Bronchial epithelial cell (primary cell): ENCODE measurements at places on chromosomes 6 and 20. TPM values are rescaled to one million over a fixed set of nuclear protein-coding genes. Genes with fewer than 3 reads are reported as not detected.

BEND6 gene
- 0.53 and 1.3 TPM in 2 replicates for total RNA-seq

HNF4A gene
- total RNA-seq = not detected in 2 replicates

CRISP3 gene
- under 0.01 and 2.4 TPM in 2 replicates for total RNA-seq

- no peak for DNase-seq
Measured at GRCh38 chr20:8265588-8265987, 133.5 kb downstream of the PLCB1 start.

DNA sequence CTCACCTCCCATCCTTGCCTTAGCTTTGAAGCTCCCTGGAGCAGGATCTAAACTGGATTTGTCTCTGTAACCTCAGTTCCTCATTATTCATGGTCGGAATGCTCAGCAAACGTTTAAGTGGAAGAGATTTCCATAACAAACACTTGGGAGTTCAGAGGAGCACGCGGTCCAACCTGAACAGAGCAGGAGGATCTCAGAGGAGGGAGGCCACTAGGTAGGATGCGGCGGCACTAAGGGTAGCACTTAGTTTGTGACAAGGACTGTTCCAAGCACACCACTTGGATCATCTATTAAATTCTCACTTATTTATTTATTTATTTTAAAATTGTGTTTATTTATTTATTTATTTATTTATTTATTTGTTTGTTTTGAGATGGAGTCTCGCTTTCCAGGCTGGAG is 13.3 kb upstream of the CCN5 start:
- no peak for DNase-seq

GRCh38 chr20:40339661-40340449 is 349.2 kb downstream of the MAFB start:
- peak; percentile 5 for DNase-seq

- no peak for DNase-seq
Measured at GRCh38 chr6:140059947-140060346, 685.5 kb upstream of the CITED2 start.

DNA sequence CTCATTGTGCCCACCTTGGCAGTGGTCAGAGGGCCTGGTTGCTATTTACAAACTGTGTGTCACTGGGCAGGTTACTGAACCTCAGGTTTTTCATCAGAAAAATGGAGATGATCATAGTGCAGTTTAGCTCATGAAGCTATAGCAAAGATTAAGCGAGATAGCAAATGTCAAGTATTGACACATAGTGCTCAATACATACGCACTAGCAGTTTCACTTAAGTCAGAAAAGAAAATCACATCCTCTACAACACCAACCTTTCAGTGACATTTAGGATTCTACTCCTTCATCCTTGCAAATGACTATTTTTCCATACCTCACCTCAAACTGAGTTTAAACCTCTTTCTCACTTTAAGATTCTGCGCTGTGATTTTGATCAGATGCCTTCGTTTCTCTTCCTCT is 16.2 kb downstream of the GPR63 start:
- DNase-seq = no peak

DNA sequence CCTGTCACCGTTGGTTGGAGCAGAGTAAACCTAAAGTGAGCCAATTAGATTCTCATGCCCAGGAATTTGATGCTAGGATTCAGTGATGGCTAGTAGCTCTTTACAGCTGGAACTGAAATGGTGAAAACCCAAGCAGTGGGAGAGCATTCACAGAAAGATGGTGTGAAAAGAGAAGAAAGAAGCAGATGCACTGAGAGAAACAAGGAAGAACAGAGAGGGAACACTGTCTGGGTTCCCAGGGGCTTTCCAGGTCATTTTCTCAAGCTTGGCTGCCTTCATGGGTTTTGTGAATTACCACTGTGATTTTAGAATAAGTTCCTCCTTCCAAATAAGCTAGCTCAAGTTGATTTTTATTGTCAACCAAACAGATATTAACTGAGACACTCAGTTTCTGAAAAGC is 104.1 kb upstream of the AKIRIN2 start:
- DNase-seq = no peak

DNA sequence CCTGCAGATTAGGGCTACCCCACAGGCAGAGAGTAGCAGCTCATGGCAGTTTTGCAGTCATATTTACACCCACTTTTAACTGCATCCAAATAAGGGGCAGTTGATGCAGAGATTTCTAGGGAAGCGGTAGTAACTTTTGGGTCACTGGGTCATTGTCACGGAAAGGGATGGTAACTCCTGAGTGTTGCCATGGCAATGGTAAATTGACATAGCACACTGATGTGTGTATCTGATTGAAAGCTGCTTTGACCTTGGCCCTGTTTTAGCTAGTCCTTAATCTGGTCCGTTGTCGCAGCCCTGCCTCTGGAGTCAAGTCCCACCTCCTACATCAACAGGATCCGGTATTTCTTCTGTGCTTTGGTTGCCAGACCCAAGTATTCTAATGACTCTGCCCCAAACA is 199.1 kb upstream of the TCF21 start:
- DNase-seq = no peak
